Stimulated activated naive CD8-positive, alpha-beta T cell treated with anti-CD3 and anti-CD28 coated beads, Interleukin-15, amount 100 ng/mL, for 72 hours (primary cell): ENCODE measurements at places on chromosomes 4 and X.
A peak's percentile ranks its signal among the peaks of the same experiment; 100 is the strongest.

DNA sequence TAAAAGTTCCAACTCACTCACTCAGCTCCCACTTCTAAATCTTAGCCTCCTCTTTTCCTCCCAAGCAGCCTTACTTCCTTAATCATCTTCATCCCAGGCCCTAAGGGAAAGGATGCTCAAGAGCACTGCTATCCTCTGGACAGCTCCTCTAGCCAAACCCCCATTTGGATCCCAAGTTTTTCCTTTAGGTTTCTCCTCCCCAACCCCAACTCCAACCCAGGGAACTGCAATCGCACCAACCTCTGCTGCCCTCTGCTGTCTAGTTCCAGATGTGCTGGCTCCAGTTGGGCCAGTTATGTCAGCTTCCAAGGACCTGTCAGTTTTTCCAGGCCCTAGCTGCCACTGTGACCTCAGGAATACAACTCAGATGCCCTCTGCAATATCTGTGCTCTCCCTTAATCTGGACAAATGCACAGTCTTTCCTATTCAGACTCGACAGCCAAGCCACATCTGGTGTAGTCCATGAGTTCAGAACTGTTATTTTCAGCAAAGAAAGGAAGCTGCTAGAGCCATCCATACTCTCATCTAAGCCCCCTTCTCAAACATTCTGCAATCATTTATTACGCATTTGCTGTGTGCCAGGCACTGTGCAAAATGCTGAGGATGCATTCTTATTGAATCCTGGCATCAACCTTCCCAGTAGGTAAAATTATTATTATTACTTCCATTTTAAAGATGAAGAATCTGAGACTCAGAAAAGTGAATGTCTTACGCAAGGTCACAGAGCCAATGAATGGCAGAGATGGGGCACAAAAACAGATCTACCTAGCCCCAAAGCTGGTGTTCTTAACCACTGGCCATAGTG is 12.3 kb upstream of the XPNPEP2 start:
- peak; percentile 19 for DNase-seq

GRCh38 chr4:81503586-81503985 is 31.9 kb upstream of the RASGEF1B start:
- no peak for DNase-seq

GRCh38 chr4:82216219-82216618 is 157.6 kb downstream of the HNRNPD start:
- no peak for DNase-seq

- DNase-seq = no peak
Observed at GRCh38 chr4:45668128-45668527, 455.7 kb downstream of the GABRG1 start.

- DNase-seq = no peak
Observed at GRCh38 chr4:180840142-180840541, 1403.1 kb upstream of the TENM3 start.

DNA sequence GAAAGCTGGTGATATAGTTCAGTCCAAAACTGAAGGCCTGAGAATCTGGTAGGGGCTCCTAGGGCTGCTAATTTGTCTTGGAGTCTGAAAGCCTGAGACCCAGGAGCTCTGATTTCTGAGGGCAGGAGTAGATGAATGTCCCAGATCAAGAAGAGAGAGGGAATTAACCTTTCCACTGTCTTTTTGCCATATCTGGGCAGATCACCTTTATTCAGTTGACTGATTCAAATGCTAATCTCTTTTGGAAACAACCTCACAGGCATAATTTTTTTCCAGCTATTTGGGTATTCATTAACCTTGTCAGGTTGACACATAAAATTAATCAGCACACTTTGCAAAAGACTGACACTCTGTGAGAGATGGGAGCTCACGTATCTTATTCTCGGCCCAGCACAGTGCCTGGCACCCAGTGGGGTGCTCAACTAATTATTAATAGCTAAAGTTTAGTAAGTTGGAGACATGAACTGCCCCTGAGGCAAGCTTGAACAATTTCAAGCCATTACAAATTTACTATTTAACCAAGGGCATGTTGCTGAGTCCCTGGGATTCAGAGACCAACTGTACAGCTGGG is 114.3 kb downstream of the CPEB2 start:
- no peak for DNase-seq

DNA sequence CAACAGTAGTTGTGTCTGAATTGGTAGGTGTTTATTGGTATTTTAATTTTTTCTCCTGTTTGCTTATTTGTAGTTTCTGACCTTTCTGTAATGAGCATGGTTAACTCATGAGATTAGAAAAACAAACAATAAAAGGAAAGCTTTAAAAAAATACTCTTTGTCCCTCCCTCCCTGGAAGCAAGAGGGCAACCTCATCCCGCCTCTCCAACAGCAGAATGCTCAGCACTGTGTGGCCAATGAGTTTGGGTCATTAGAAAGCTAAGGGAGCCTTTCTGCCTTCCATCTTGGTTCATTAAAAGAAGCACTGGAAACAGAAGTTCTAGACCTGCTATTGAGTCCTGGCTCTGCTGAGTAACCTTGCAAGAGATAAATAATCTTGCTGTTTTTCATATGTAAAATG is 33.9 kb downstream of the TRPC5 start:
- no peak for DNase-seq

DNA sequence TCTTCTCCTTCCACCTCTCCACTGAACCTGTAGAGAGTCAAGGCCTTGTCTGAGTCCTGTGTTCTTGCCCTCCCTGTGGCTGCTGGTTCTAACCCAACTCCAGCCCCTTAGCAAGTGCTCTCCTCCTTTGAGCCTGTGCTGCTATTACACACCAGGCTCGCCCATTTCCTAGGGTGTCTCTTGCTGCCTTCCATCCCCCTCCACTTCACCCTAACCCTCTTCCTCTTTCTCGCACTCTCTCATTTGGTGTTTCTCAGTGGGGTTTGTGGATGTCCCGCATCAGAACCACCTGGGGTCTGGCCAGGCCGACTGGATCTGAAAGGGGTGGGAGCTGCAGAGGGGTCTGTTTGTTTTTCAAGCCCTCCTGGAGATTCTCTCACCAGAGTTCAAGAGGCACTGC is 156.7 kb downstream of the SPRY1 start:
- DNase-seq = no peak

- no peak for DNase-seq
Observed at GRCh38 chr4:6721121-6721520, 5.1 kb downstream of the BLOC1S4 start.

DNA sequence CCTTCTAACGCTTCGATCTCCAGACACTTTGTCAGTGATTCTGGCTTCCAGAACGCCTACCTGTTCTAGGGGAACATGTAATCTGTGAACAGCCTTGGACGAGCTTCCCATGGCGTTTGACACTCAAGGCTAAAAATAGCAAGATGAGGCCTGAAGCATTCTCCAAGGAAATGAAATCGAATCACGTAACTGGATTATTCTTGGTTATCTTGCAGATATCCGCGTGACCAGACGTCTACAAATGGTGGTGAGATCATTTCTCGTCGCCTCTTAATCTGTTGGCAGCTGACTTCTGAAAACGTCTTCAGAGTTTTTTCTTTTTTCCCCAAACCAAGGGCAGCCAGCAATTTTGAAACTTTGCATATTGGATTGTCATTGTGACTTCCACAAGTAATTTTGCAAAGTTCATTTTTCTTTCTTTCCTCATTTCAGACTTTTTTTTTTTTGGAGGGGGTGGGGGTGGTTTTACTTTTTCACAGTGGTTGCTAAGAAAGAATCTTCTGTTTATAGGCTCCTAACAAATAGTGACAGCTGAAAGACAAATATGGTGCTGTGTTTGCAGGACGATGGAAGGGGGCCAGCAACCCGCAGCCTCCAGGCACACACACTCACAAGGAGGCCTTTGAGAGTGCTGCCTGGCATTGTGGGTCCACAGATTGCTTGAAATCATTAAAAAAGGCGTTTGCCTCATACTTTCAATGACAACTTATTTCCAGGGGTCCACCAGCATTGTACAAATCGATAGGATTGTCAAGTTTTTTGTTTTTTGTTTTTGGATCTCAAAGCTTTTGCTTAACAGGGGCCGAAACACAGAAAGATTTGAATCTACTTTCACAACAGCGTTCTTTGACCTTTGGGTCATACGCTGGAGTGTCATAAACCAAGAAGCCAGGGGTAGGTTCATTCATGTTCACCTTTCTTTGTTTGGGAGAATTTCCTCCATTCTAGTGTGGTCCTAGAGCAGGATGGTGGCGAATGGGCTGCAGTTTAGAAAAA is 32.4 kb upstream of the PDLIM3 start:
- no peak for DNase-seq

DNA sequence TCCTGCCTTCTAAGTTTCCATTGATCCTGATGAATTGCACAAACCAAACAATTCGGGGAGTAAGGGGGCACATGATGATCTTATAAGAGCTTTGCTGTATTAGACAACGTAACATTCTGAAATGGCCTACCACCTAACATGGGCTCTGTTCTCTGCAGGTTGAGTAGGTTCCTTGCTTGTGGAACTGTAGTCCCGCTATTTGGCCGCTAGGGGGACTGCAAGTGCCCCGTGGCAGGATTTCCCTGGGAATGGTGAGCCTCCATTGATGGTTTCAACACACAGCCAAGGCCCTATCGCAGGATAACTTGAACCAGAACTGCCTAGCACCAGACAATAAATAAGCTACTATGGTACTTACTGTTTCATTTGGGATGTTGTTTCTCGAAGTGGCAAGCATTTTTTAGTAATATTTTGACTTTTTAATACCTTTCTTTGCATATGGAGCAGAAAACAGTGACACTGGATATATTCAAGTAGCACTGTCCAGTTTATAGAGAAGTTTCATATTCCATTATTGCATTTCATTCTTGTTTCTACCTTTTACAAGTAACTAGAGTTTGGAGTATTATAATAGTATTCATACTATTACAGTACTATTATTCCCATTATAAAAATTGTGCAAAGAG is 11.9 kb downstream of the AR start:
- no peak for DNase-seq

GRCh38 chrX:37767430-37767829 is 12.4 kb upstream of the CYBB start:
- no peak for DNase-seq

DNA sequence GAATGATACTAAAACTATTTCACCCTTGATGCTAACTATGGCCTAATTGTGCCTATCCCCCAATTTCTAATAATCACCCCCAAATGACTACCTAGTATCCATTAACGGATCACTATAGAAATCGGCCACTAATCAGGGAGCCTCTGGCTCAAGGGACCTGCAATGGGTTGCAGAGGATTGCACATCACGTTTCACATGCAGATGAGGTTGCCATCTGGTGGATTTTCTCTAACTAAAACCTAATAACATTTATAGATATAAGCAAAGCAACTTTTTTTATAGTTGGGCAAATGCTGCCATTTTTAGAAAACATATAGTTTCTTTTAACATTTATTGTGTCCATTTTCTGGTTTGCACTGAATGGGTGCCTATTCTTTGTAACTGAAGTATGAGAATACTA is 28.3 kb upstream of the ALG13 start:
- no peak for DNase-seq

GRCh38 chrX:97199501-97199900 is 315.8 kb downstream of the RPA4 start:
- no peak for DNase-seq

DNA sequence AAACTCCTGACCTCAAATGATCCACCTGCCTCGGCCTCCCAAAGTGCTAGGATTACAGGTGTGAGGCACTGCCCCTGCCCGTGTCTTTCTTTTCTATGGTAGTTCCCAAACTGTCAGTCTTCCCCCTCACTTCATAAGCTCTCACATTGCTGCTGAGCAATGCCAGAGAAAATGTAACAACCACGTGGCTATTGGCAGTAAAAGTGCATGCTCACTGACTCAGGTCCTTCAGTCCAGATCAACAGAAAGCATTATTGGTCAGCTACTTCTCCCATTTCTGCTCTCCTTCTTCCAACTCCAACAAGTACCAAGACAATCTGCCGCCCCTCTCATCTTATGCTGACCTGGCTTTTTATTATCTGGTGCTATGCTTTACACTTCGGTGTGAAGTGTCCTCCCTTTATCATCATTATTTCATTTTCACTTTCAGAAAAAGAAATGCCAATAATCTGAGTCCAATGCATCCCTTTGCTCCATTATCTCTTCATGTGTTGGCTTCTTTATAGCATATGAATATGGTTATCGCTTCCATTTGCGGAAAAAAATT is 133.8 kb upstream of the UGT8 start:
- DNase-seq = no peak

DNA sequence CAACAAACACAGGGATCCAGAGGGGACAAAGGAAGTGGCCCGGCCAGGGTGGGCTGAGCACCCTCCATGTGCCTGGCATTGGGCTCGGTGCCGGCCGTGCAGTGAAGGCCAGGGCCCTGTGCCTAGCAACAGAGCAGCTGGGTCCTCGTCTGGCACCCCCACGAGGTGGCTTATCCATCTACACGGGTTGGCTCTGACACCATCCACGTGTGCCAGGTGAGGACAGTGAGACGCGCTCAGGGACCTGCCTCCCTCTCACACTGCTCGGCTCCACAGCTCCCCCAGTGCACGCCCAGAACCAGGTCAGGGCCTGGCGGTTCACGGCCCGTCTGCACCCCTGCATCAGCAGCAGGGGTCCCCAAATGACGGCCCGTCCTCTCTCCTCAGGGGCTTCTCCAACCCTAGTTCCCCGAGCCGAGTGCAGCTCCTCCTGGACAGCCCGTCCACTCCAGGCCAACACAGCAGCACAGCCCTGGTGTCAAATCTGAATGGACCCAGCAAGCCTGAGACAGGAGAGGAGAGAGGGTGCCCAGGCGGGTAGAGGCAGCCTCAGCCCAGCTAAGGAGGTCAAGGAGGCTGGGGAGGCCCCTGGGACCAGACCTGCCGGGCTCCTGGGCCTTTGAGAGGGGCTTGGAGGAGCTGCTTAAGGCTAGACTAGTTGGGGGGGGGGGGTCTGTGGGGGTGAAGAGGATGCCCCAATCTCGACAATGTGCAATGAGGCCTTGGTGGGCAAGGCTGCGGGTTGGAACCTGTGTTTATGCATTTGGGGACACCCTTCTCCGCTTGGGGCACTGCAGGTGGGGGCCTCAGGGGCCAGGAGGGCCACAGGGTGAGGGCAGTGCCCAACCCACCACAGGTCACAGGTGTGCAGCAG is 113.6 kb downstream of the FAM53A start:
- DNase-seq = no peak

DNA sequence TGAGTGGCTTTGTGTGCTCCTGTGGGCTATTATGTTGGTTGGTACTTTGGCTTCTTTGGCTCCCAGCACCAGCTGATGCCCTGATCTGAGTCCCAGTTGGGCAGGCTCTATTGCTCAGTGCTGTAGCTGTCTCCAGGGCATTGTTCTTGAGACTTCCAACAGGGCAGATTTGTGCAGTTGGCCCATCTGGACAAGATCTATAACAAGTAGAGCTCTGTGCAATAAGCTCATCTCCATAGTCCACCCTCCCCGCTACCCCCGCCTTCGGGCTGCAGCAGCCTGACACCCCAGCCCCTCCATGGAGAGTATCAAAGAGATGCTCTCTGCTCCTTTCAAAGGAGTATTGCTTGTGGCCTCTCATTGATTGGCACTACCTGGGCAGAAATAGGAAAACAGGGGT is 5.8 kb upstream of the TMEM31 start:
- DNase-seq = no peak

DNA sequence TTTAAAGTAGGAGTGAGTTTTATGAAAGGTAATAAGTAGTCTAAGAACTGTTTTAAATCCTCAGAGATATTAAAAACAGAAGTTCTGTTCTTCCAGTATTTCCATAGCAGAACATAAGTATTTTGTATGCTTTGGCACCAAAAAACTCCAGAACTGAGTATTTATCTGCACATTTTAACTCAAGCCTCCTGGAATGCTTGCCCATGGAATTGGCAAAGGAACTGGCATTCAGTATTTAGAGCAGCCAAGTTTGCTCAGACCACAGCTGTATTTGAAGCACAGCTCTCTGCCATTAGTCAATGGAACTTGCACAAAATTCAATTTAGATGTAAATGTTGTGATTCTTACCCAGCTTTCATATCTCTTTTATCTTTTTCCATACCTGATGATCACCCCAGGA is 42.2 kb downstream of the NDNF start:
- DNase-seq = no peak

GRCh38 chrX:120335289-120335688 is 24.0 kb upstream of the TMEM255A start:
- no peak for DNase-seq
